ENCODE measurements at places on chromosomes 2 and 18.

DNA sequence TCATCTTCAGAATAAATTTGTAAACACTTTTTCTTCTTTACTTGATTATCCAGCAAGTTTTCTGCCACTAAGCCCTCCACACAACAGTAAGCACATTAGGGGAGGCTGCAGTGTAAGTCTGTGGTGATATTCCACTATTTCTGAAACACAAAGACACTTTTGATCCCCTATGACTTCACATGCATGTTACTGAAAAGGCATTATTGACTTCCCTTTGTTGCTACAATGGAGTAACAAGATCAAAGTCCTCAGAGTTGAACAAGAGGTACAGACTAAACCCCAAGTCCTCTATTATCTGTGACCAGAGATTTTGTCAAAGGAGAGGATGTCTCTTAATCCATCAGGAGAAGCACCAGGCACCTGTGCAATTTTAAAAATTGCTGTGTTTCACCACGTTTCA lies 157.9 kb downstream of the CD226 start:
- DNase-seq: no peak

- peak; percentile 21 for DNase-seq
These were observed 48.3 kb downstream of the WDFY1 start for GRCh38 chr2:223896833-223897311.

- DNase-seq: no peak
These were observed 43.6 kb downstream of the NOL10 start for GRCh38 chr2:10646153-10646552.

GRCh38 chr2:185466915-185467314 lies 271.7 kb upstream of the FSIP2 start:
- no peak for DNase-seq

DNA sequence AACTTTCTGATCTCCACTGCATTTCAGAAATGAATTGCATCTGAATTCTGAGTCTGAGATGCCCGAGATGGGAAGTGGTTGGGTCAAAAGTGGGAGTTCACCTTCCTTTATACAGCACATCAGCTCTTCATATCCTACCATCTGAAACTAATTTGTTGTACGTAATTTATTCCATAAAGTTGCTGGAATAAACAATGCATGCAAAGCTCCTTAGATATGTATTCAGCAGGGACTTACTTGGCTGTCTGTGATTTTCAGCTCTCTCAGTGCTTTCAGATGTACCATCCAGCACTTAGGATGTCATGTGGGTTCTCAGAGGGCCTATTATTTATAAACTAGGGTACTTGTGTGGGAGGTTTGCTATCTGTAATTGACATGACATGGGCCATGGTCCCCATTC lies 46.9 kb upstream of the EFEMP1 start:
- DNase-seq: no peak

DNA sequence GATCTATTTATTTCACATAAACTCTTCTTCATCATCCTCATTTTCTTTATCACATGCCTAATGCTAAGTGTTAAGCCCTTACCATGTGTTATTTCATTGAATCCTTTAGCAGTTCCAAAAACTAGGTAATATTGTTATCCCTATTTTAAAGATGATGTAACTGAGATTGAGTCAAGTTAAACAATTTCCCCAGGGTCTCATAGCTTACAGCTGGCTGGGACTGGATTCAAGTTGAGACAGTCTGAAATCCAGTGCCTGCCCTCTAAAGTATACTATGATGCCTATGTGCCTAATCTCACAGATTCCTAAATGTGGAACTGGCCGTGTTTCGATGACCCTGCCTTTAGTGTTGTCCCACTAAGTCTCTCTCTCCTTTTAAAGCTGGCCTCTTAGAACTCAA lies 108.5 kb downstream of the MAP2 start:
- no peak for DNase-seq

DNA sequence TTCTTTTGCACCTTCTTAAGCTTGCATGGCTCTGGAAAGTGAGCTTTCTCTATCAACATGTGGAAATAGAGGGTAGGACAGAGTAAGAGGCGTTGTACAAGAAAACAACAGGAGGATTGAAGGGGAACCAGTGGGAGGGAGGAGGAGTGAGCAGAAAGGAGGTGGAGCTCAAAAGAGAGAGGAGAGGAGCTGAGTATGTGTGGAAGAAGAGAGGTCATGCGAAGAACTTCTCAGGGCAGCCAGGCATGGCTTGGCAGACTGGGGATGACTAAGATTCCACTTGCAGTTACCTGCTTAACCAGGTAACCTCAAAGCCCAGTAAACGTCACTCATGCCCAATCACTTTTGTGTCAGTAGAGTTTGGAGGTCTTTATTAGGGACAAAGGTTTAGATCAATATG lies 105.1 kb downstream of the BCL2L11 start:
- DNase-seq: no peak

- DNase-seq: no peak
These were observed 140.1 kb upstream of the B3GNT2 start for GRCh38 chr2:62055724-62056336.

DNA sequence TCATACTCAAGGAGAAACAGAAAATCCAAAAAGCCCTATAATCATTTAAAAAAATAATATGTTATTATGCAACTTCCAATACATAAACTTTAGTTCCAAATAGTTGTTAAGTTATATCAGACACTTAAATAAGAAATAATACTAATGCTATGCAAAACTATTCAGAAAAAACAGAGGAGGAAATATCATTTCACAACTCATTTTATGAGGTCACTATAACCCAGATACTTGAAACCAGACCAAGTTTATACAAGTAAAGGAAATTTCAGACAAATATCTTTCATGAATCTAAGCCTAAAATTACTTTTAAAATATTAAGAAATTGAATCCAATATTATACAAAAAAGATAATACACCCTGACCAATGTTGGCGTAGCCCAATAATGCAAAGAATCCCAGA lies 260.8 kb downstream of the CD226 start:
- DNase-seq: no peak

DNA sequence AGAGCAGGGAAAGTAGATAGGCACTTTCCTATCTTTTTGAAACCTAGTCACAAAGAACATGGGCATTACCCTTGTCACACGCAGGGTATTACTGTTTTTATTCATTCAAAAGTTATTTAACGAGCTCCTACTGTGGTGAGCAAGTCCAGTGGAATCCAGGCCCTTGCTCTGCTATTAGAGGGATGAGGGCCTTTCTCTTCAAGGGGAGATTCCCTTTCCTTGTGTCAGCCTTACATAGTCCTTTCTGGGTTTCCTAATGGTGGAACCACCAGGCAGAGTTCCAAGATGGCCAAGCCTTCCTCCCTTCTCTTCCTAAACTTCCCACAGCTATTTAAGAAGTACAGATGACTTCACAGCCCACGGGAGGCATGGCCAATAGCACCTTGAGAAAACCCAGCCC lies 64.6 kb downstream of the SPTBN1 start:
- no peak for DNase-seq

DNA sequence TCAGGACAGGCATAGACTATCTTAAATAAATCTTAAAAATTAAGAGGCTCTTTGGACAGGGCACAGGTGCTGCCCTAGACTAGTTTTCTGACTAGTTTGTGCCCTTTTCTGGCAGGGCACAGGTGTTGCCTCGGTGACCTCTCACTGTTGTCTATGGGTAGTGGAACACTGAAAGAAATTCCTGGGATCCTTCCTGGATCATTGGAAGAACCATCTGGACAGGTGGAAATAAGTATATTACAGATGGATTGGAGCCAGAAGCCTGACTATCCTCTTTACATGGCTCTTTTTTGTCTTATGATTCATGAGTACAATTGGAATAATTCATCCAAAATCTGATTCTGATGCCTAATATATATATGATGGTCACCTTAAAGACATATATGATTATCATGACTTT lies 286.6 kb downstream of the RIT2 start:
- DNase-seq: no peak

DNA sequence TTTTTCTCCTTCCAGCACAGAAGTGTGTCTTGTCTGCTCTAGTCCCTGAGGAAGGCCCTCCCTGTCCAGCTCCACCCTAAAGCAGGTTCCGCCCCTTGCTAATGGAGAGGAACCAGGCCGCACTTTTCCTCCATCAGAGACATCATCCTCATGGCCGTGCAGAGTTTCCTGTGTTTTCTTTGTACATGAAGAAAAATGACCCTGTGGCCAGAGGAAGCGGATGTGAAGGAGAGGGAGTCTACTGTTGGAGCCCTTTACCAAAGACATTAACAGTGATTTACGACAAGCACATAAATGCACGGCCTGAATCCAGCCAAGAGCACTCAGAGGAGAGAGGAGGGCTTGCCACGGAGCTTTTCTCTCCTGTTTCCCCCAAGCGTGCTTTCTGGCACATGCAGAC lies 109.5 kb downstream of the RNF144A start:
- no peak for DNase-seq

DNA sequence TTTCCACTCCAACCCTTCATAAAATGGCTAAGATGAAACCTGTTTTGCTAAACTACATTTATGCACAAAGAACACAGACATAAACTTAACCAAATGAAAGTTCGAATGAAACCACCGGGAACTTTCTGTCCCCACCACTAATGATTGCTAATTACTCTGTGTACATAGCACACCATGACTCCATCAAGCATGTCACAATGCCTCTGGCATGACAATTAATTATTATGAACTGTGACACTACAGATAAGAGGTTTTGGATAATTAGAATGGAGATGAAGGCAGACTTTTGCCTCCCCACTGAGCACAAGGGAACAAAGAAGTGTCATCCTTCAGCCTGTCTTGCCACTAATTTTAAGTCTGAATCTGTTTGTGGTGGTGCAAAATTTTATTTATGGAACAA lies 1.5 kb downstream of the DAPL1 start:
- no peak for DNase-seq

DNA sequence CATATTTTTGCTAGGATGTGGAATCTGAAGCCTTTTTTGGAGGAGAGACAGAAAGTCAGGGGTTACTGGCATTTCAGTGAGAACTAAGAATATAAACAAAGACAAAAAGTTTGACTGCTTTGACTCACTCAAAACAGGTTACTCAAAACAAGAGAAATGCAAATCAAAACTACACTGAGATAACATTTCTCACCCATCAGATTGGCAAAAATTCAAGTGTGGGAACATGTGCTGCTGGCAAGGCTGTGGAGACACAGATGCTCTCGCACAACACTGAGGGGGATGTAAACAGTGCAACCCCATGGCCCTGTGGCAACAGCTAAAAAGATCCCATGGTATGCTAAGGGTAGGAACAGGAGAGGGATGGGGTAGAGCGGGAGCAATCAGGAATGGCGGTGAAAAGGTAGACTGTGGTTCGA lies 86.6 kb downstream of the DTNB start:
- DNase-seq: peak; percentile 31

GRCh38 chr18:55672574-55673361 lies 84.8 kb upstream of the TCF4 start:
- DNase-seq: no peak

GRCh38 chr18:58402951-58403702 lies 225.8 kb downstream of the ALPK2 start:
- no peak for DNase-seq

- DNase-seq: no peak
These were observed 41.0 kb downstream of the CDKL4 start for GRCh38 chr2:39202639-39203369.

GRCh38 chr2:241637795-241638660 lies 535 bp downstream of the ATG4B start:
- DNase-seq: peak; percentile 60

Data from activated CD4-positive, alpha-beta T cell treated with anti-CD3 and anti-CD28 coated beads for 48 hours (primary cell).